Renal cortex interstitium (tissue), 15 donors: ENCODE measurements at places on chromosomes 5 and 9. TPM values are rescaled to one million over a fixed set of nuclear protein-coding genes. Genes with fewer than 3 reads are reported as not detected.

Gene CTNND2
- 2.0 TPM for polyA plus RNA-seq

Gene RHOBTB3
- 86.6 TPM for polyA plus RNA-seq

Gene LCNL1
- polyA plus RNA-seq: 0.39 TPM

Gene CCDC180
- polyA plus RNA-seq: 16.5 TPM

Gene RFESD
- polyA plus RNA-seq: 5.8 TPM
